ENCODE measurements at places on chromosomes 2 and 18.

- no peak for DNase-seq
Measured at GRCh38 chr2:150124739-150125138, 362.7 kb downstream of the RND3 start.

GRCh38 chr2:177530561-177530960 is 138.0 kb downstream of the AGPS start:
- no peak for DNase-seq

- DNase-seq, result no peak
Measured at GRCh38 chr2:1478311-1479305, 65.3 kb downstream of the TPO start.

DNA sequence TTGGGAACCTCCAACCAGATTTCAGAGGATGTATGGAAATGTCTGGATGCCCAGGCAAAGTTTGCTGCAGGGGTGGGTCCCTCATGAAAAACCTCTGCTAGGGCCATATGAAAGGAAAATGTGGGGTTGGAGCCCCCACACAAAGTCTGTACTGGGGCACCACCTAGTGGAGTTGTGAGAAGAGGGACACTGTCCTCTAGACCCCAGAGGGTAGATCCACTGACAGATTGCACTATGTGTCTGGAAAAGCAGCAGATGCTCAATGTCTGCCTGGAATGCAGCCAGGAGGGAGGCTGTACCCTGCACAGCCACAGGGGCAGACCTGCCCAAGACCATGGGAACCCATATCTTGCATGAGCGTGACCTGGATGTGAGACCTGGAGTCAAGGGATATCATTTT is 573.7 kb upstream of the NXPH2 start:
- DNase-seq, result no peak

GRCh38 chr18:9802175-9803062 is 83.4 kb upstream of the TXNDC2 start:
- no peak for DNase-seq

DNA sequence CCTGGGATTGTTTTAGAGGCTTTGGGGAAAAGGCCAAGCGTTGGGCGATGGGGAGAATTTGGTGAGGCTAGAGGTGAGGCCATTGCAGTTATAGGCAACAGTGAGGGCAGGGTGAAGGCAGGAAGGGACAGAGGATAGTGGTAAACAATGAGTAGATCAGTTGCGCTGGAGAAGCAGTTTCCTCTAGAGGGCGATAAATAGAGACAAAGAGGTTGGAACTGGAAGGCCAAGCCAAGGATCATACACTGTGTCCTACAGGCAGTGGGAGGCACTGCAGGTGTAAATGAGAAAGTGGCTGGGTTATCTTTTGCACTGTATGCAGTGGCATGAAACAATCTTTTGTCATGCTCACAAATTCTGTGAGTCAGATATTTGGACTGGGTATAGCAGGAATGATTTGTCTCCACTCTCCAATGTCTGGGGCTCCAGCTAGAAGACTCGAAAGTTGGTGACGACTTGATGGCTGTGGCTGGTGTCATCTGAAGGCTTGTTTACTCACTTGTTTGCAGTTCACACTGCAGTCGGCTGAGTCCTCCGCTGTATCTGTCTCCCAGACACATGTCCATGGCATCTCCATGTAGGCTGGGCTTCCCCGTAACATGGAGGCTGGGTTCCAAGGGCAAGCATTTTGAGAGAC is 82.1 kb downstream of the TNP1 start:
- DNase-seq, result no peak

GRCh38 chr2:143600116-143600515 is 470.9 kb downstream of the ARHGAP15 start:
- no peak for DNase-seq

- no peak for DNase-seq
Measured at GRCh38 chr2:64763126-64763525, 109.4 kb upstream of the SERTAD2 start.

DNA sequence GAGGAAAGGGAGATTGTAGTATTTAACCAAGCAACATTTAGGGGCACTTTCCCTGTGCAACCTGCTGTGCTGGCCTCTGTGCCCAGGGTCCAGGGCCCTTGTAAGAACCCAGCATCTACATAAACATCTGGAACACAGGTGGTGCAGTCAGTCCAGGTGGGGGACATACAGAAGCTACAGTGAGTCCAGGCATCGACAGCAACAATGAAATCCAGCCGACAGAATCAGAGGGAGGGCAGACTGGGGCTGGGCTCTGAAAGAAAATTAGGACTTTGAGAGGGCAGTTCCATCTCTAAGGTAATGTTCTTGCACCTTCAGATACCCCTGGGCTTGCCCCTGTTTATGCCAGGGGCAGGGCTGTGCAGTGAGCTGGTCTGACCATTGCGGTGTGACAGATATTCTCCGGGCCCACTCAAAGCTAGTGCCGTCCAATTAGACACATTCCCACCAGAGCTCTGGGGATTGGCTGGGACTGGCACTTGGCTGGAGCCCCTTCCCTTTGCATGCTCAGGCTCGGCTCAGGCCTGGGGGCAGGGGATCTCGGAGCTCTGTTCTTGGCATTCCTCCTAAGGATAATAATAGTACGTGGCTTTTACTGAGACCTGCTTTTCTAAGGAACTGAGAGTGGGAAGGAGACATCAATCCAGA is 5.4 kb downstream of the LBH start:
- DNase-seq, result no peak

DNA sequence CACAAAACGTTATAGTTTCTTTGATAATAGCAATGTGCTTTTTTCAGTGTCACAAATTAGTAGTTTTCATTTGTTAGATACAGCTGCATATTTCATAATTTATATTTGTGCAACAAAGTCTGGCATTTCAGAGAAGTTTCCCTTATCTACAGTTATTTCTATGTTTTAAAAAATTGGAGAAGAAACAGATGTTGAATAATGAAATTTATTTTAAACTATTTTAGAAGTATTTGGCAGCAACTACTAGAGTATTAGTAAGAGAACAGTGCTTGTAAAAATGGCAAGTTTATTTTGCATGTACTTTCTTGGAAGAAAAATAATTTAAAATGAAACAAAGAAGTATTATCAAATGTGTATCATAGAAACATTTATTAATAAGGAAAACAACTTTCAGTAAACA is 68.6 kb upstream of the COL5A2 start:
- DNase-seq, result no peak

GRCh38 chr2:144847347-144848080 is 327.6 kb upstream of the ZEB2 start:
- no peak for DNase-seq

DNA sequence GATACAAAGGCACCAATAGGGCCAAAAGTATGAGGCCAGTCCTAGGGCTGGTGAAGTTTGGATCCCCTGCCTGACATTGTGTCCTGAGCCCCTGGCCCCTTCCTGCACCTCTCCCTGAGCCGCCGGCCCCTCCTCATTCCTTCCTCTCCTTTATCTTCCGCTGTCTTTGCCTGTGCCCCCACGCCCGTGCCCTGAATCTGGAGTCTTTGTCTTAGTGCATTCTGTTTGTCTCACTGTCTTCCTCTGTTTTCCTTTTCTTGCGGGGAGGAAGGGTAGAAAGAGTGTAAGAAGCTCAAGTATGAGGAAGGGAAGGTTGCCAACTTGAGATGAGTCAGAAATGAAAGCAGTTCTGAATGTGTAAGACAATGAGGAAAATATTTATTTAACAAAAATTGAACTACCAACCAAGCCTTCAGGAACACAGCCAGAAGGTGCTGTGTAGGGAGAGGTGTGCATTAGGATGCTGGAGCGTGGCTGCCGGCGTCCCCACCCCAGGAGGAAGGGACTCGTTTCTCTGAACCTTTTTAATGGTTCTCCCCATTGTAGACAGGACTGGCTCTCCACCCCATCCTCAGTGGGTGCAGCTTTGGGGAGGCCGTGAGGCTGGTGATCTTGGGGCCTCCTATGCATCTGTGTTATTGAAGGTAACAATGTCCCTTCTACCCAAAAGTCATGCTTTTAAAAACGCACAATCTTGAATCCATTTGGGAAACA is 133.1 kb downstream of the NEDD4L start:
- DNase-seq, result no peak

- DNase-seq, result no peak
Measured at GRCh38 chr2:240725671-240726070, 34.0 kb downstream of the AQP12A start.

GRCh38 chr2:234382131-234382530 is 114.8 kb downstream of the ARL4C start:
- no peak for DNase-seq

DNA sequence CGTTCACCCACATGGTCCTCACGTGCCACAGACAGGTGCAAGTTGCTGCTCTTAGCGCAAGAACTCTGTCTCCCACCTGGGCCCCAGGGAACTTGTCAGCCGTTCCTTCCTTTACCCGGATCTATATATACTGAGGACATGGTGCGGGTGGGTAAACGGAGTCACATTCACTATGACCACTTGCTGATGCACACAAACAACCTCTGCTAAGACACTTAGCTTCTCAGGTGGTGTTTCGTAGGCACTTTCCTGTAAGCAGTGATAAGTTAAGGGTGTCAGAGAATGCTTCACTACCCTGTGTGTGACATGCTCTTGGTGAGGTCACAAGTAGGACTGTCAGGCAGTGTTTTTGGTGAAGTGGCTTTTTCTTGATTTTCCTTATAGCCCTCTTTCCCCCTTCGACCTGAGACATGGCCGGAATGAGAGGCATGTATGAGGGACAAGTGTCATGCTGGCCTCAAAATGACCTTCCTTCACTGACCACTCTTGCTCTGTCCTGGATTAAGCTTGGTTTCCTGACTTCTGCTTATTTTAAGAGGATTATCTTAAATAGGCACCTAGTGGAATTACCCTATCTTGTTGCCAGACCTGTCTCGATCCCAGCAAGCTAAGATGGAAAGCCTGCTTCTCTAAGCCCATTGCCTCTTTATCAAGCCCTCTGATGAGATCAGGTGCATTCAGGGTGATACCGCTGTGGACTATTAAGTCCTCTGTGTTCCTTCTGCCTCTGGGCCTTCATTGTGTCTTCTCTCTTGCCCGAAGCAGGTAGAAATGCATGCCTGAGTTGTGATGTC is 97.1 kb upstream of the CELF4 start:
- no peak for DNase-seq

DNA sequence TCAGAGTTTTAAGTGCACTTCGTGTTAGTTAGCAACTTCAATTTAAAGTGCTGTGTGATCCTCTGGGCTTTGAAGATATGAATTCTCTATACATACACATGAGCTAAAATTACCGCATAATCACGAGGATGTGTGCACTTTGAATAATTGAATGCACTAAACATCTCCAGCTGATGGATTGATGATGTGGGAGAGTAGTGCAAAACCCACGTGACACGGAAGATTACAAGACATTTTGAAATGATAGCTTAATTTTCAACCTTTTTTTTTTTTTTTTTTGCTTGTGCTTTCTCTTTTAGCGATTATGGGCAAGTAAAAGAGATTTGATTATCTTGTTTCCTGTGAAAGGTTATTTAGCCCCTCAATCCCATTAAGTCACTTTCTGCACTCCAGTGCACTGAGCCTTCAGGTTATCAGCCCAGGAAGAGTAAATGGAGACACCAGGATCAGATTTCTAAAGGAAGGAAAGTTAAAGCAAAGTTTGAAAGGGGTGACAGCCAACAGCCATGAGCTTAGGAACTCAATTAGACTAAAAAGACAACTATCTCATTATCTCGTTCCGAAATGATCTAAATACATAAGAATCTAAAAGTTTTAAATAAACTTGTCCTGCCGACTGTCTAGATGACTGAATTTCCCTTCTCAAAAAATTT is 81.6 kb downstream of the CDK15 start:
- no peak for DNase-seq

- no peak for DNase-seq
Measured at GRCh38 chr18:77074431-77074830, 58.2 kb downstream of the MBP start.

DNA sequence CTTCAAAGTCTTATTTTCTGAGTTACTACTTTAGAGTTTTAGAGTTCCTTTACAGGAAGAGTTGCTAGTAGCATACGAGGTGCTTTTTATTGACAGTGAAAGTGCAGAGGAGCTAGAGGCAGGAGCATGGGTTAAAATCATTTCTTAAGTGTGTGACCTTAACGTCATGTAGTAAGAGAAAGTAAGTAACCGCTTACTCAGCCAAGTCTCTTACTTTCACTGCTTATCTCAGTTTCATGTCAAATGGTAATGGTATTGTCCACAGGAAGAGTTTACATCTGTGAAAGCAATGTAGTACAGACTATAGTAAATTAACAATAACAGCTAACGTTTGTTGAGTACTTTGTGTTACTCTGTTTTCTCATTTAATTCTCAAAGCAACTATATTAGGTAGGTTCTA is 12.6 kb downstream of the NDUFAF7 start:
- no peak for DNase-seq

DNA sequence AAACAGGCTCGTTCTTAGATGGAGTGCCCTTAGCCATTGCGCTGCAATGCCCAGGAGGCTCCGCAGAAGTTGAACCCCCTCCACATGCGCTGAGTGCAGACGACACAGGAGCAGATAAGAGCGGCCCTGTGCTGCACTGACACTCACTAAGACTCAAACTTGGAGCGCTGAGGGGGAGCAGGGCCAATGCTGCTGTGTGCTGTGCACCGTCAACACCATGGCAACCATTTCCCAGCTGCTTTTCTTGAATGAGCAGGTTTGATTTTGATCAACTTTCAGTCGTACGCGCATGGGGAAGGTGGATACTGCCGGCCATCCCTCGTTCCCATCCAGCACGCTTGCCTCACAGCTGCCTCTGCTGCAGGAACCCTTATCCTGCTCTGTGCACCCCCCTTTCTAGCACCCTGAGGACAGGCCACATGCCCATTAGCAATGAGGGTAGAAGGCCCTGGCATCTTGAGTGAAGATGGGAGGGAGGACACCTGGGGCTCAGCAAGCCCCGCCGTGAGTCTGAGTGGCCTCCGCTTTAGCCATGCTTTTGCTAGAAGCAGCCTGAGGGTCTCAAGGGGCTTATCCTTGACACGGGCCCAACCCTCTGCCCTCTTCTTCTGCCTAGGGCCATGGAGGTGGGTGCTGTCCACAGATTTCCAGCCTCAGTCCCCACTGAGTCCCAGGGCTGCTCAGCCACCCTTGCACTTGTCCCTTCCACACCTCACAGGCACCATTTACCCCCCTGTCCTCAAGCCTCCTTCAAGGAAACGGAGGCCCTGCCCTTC is 271.9 kb downstream of the PHLPP1 start:
- DNase-seq, result no peak

DNA sequence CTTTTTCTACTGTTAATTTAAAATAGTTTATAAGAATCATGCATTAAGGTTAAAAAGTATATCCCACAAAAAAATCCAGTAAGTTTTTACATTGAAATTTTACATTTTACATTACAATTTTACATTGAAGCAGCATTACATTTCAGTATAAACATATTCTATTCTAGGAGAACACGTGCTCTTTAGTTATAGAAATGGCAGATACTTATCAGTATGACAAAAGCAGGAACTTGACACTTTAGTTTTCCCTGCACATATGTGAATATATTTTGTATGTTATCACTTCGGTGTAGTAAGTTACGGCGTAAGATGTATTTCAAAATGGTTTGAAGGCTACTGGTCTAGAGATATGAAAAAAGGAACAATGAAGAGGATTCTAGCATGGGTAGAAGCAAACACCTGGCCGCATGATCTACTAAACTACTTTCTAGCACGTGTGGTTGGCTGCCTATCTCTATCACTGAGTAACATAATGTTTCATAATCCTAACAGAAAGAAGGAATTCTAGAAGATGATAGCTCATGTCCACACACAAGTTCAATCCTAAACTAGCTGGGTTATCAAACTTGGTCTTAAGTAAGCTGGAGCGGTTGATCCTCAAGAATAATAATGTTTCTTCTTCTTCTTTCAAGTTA is 5.4 kb downstream of the IMMT start:
- no peak for DNase-seq

All from stimulated activated CD8-positive, alpha-beta memory T cell treated with anti-CD3 and anti-CD28 coated beads, Interleukin-15, amount 100 ng/mL, for 1 hour (primary cell).